Dermis microvascular lymphatic vessel endothelial cell (primary cell): ENCODE measurements at places on chromosomes 6 and 20. TPM values are rescaled to one million over a fixed set of nuclear protein-coding genes. Genes with fewer than 3 reads are reported as not detected.

The C20orf141 gene
- not detected in 2 replicates for total RNA-seq

The STAU1 gene
- total RNA-seq: 38.0 and 50.1 TPM in 2 replicates

The POM121L2 gene
- total RNA-seq: not detected in 2 replicates

The MROH8 gene
- 0.64 and 1.6 TPM in 2 replicates for total RNA-seq

The SLC2A10 gene
- total RNA-seq: 5.4 and 12.3 TPM in 2 replicates

The TFAP2D gene
- not detected in 2 replicates for total RNA-seq

The FAM217A gene
- not detected in 2 replicates for total RNA-seq

The MYO6 gene
- 26.7 and 27.9 TPM in 2 replicates for total RNA-seq

The SIRPB2 gene
- total RNA-seq: 0.13 and 0.38 TPM in 2 replicates

The NHLRC1 gene
- total RNA-seq: 0.51 and 0.89 TPM in 2 replicates

The PLN gene
- not detected in 2 replicates for total RNA-seq

The PRDM13 gene
- total RNA-seq: not detected in 2 replicates

The UQCC2 gene
- total RNA-seq: 9.9 and 21.2 TPM in 2 replicates
